Foreskin keratinocyte (primary cell): ENCODE measurements at places on chromosomes 6 and 20.
A peak's percentile ranks its signal among the peaks of the same experiment; 100 is the strongest.

DNA sequence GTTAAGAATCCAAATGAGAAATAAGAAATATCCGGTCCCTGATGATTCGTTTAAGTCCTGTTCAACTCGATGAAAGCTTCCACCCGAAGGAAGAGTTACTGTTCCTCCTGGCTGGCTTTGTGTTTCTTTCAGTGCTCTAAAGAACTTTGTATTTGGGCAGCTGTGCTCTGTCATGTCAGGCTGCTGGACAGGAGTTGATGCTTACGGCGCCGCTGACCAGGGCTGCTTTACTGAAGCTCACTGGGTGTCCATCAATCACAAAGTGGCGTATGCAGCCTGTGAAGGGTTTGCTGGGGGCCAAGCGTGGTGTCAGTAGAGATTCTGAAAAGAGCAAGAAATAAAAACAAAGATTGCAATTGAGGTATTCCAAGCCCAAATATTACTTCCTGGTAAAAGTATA lies 21.9 kb downstream of the FAM229B start:
- no peak for DNase-seq

- peak; percentile 37 for DNase-seq
Observed at GRCh38 chr20:4795394-4795793, 73.7 kb downstream of the PRND start.

- no peak for DNase-seq
Observed at GRCh38 chr6:43871933-43872332, 101.9 kb downstream of the VEGFA start.

- no peak for DNase-seq
Observed at GRCh38 chr20:33280775-33281174, 2.2 kb upstream of the BPIFB1 start.

DNA sequence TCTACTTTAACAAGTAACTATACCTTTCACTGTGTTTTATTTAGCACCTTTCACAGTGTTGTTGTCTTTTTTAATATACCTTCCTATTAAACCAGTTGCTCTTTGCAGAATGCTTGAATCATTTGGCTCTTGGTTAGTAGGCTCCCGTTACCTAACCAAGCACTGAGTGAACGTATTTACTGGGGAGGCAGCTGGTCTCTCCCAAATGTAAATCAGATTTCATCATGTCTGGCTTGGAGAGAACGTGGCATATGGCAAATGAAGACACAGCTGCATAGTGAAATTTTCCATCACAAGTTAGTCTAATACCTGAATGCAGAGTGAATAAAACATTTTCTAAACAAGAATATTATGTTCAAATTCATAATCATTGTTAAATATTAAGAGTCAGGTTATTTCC lies 12.4 kb downstream of the HTR1E start:
- DNase-seq: no peak

- no peak for DNase-seq
Observed at GRCh38 chr20:821046-821730, 12.3 kb upstream of the FAM110A start.
